ENCODE measurements at places on chromosomes 11 and 22. TPM values are rescaled to one million over a fixed set of nuclear protein-coding genes. Genes with fewer than 3 reads are reported as not detected.

PIK3C2A gene
- 25.7 TPM for total RNA-seq

ALG8 gene
- total RNA-seq: 41.6 TPM

SELENOM gene
- 268 TPM for total RNA-seq

VPREB1 gene
- not detected for total RNA-seq

SYT7 gene
- total RNA-seq: 1.5 TPM

RAB3IL1 gene
- total RNA-seq: 6.6 TPM

LINC01488 gene
- total RNA-seq: not detected

SCGB1A1 gene
- total RNA-seq: not detected

ADM2 gene
- 11.4 TPM for total RNA-seq

Measured in GM23248 (cell line).